ENCODE measurements at places on chromosomes 7 and 10. TPM values are rescaled to one million over a fixed set of nuclear protein-coding genes. Genes with fewer than 3 reads are reported as not detected.

The POT1 gene
- 49.5 TPM for total RNA-seq

DNA sequence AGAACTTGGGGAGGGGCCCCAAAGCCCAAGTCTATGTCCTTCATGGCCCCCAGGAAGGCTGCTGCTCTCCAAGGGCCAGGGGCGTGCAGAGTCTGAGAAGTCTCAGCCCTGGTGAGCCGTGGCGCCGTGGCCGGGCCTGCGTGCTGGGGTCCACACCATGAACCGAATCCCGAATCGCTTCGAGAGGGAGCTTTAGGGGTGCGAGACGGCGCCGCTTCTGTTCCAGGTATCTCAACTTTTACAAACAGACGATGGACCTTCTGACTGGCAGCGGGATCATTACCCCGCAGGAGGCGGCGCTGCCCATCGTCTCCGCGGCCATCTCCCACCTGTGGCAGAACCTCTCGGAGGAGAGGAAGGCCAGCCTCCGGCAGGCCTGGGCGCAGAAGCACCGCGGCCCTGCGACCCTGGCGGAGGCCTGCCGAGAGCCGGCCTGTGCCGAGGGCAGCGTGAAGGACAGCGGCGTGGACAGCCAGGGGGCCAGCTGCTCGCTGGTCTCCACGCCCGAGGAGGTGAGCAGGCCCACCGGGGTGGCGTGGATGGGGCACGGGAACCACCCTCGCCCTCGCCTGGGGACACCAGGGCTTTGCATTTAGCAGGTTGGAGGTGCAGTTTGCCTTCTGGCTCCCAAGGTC, 12.7 kb downstream of the STRA8 start:
- DNase-seq, result no peak

- no peak for DNase-seq
Observed at GRCh38 chr10:121291823-121292222, 306.4 kb downstream of the FGFR2 start.

The ARPC1A gene
- total RNA-seq, result 226 TPM

The KCNMA1 gene
- total RNA-seq, result 103 TPM

The ELAPOR2 gene
- 5.9 TPM for total RNA-seq

DNA sequence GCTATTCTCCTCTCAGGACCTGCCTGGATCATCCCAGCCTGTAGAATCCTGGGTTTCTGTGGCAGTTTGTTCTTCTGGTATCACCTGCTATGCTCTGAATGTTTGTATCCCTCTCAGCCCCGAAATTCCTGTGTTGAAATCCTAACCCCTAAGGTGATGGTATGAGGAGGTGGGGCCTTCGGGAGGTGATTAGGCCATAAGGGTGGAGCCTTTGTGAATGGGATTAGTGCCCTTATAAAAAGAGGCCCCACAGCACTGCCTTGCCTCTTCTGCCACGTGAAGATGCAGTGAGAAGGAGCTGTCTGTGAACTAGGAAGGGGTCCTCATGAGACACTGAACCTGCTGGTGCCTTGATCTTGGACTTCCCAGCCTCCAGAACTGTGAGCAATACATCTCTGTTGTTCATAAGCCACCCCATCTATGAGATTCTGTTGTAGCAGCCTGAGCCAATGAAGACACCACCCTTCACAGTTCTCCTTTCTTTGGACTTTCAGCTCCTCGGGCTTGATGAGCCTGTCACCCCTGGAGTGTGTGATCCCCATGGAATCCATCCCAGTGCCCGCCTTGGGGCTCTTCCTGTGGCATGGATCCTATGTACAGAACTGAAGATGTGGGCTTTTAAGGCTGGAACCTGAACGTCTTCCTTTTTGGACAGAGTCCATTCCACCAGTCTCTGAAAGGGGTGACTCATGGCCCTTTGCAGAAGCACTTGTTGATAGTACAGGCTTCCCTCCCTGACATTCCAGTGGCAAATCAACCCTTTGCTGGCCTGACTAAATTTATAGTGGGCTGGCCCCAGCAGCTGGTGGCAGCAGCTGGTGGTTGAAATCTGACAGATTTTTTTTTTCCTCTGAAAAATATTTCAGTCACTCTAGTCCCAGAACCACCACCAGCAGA, 138.0 kb downstream of the TACC2 start:
- peak; percentile 97 for DNase-seq

GRCh38 chr7:51354434-51354833, 37.8 kb upstream of the COBL start:
- DNase-seq, result no peak

GRCh38 chr7:41881331-41882130, 178.6 kb upstream of the INHBA start:
- peak; percentile 39 for DNase-seq

The HOXA9 gene
- under 0.01 TPM for total RNA-seq

DNA sequence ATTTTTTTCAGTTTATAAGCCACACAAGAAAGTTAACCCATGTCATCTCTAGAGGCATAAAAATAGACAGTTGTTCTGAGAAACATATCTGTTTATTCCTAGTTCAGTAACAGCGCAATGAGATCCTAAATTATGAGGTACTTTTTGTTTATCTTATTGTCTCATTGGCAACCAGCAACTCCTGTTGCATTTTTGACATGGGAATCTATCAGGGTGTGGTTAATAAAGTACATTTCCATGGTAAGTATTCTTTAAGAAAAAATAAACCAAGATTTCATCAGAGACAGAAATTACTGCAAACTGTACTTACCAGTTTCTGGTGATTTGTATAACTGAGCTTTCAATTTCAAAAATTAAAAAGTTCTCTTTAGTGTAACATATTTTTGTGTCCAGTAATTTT, 9.0 kb downstream of the FAS start:
- DNase-seq, result no peak

GRCh38 chr7:24018331-24018730, 265.7 kb upstream of the NPY start:
- DNase-seq, result no peak

DNA sequence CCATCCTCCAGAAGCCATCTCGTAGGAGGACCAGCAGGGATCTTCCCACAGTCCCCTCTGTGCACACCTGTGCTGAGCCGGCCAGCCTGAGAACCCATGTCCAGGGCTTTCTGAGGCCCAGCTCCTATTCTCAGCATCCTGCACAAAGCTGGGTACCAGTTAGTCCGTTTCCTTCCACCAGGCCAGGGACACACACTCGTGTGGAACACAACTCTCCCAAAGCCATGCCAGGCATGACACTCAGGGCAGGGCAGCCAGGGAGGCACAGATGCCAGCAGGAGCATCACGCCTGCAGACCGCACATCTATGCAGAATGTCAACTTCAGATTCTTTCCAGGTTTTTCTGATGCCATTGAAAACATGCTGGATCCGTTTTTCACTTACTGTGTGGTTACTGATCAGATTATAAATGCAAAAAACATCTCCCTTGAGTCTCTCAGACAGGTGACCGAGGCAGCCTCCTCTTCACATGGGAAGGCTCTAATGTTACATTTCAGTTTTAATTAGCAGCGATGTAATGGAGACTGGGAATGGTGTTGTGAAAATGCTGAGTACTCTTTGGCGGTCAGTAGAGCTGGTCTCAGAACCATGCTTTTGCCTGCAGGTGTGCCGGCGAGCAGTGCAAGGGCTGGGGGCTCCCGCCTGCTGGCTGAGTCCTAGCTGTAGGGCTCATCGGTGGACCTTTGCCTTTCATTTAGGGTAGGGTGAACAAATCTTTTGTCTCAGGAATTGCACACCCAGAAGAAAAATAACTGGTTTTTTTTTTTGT, 3.3 kb upstream of the SUN1 start:
- DNase-seq, result no peak

The EPDR1 gene
- total RNA-seq, result 43.4 TPM

The PNLIPRP1 gene
- not detected for total RNA-seq

GRCh38 chr10:122368502-122369254, 5.8 kb upstream of the PLEKHA1 start:
- DNase-seq, result no peak

DNA sequence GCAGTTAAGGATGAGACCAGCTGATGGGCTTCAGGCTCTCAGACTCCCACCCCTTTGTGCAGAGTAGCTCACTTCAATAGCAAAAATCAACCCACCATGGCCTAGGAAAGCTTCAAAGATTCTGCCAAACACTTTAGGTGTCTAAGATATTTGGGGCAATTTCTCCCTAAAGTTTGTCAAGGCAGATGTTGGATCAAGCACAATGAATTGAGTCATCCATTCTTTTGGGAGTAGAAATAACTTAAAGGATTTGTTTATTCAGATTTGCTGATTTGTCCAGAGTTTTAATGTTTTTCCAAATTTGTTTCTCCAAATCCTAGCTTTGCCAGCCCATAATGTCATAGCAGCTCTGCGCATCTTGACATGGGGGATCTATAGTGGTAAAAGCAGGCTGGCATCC, 855.1 kb downstream of the LRMDA start:
- DNase-seq, result peak; percentile 42

The SLC18A3 gene
- not detected for total RNA-seq

The ALDH18A1 gene
- 85.7 TPM for total RNA-seq

- DNase-seq, result no peak
Observed at GRCh38 chr10:60951272-60951724, 7.3 kb upstream of the RHOBTB1 start.

GRCh38 chr7:34544621-34545020, 113.4 kb upstream of the NPSR1 start:
- DNase-seq, result no peak

The AGAP6 gene
- total RNA-seq, result 2.6 TPM

- DNase-seq, result no peak
Observed at GRCh38 chr10:88187472-88187871, 324.0 kb downstream of the PTEN start.

The ASIC3 gene
- 0.17 TPM for total RNA-seq

GRCh38 chr10:9786576-9786975, 1231.1 kb upstream of the CELF2 start:
- DNase-seq, result peak; percentile 33

The ACSL5 gene
- 1.7 TPM for total RNA-seq

The SPDYE11 gene
- total RNA-seq, result not detected

The SLIT1 gene
- 0.17 TPM for total RNA-seq

GRCh38 chr7:158776474-158776873, 52.8 kb downstream of the ESYT2 start:
- DNase-seq, result no peak

The TEX47 gene
- not detected for total RNA-seq

DNA sequence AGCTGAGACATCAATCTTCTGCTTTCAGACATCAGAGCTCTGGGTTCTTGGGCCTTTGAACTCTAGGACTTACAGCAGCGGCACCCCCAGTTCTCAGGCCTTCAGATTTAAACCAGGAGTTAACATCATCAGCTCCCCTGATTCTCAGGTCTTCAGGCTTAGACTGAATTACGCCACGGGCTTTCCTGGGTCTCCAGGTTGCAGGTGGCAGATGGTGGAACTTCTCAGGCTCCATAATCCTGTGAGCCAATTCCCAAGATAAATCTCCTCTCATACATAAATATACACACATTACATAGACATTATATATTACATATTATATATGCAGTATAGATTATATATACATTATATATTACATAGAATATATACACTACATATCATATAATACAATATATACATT, 408.9 kb upstream of the AUTS2 start:
- no peak for DNase-seq

The RAB19 gene
- not detected for total RNA-seq

- DNase-seq, result no peak
Observed at GRCh38 chr7:21636694-21637093, 93.9 kb downstream of the DNAH11 start.

The WASHC2A gene
- 64.2 TPM for total RNA-seq

The GHRHR gene
- total RNA-seq, result not detected

The SMO gene
- 12.6 TPM for total RNA-seq

The CLRN3 gene
- not detected for total RNA-seq

The FAM25A gene
- total RNA-seq, result not detected

The IKZF1 gene
- not detected for total RNA-seq

GRCh38 chr10:126014309-126014708, 117.9 kb downstream of the FANK1 start:
- peak; percentile 53 for DNase-seq

DNA sequence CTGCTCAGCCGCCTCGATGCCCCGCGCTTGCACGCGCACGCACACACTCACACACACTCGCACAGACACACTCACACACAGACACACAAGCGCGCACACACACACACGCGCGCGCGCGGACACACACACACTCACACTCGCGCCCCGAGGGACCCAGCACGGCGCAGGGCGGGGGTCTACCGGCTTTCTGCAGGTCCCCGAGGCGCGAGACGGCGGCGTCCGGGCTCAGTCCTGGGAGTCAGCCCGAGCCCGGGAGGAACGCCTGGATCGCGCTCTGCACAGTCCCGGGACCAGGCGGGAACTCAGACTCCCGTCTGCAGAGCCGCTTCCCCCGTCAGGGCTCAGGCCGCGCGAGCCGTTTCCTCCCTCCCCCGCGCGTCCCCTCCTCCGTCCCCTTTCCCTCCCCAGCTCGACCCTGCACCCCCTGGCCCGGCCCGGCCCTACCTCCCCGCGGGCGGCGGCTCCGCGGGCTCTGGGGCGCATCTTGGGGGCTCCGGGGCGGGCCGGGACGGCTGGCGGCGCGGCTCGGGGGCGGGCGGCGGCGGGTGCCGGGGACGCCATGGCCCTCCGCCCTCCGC, 464 bp downstream of the DENND2A start:
- peak; percentile 56 for DNase-seq

GRCh38 chr7:155296788-155297516, 726 bp upstream of the INSIG1 start:
- peak; percentile 77 for DNase-seq

DNA sequence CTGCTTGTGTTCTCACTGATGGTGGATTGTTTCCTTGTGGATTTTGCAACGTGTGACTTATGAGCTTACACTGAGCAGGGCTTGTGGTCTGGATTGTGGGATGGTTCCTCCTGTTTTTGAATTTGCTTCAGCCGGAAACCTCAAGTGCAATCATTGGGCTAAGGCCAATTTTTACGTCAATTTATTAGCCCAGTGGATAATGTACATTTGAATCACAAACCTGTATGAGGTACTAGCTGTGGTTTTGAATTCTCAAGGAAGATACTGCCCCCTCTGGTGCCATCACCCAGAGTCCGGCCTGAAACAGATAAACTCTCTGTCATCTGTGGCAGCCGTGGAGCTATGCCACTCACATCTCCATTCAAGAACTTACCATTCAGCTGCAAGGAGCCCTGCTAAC, 7.3 kb upstream of the ZNF777 start:
- peak; percentile 32 for DNase-seq

DNA sequence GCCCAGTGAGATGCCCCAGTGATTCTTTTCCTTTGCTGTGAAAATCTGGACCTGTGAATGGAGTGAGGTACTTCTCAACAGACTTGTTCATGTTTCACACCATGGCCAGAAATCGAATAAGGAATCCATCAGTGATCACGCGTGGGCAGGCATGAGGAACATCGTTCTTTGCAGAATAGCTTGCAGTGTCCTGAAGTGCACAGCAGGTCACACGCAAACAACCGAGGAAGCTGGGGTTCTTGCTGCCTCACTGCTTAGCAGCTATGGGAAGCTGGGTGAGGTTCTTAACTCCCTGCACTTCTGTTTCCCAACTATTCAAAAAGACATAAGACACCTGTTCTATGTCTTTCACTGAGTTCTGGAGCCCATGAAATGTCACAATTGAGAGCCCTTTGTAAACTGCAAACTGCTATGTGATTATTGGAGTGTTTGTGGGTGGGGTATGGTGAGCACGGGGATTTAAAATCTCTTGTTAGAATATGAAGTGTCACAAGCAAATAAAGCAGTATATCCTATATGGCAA, 253.4 kb downstream of the KIAA1217 start:
- DNase-seq, result peak; percentile 49

All from fibroblast of lung (primary cell).